ENCODE measurements at places on chromosomes 5 and 9. TPM values are rescaled to one million over a fixed set of nuclear protein-coding genes. Genes with fewer than 3 reads are reported as not detected.

- DNase-seq: no peak
These were observed 973.6 kb upstream of the WWC1 start for GRCh38 chr5:167317884-167318283.

DNA sequence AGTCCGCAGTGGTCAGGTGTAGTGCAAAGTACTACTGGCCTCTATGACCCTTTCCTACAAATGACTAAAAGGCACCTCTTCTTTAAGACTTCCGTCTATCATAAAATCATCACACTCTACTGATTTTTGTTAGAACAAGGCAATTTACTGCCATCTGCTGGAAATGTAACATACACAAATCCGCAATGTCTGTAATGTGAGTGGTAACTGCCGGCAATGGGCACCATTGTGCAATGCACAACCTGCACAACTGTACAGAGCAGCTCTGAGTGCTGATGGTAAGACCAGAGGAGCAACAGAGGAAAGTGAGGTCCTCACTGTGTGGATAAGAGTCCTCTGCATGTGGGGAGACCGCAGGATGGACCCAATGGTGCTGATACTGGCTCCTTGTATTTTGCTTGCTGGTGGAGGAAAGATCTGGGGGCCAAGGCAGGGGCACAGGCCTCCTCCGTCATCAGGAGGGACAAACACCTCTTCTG lies 103.7 kb downstream of the ATPSCKMT start:
- no peak for DNase-seq

DNA sequence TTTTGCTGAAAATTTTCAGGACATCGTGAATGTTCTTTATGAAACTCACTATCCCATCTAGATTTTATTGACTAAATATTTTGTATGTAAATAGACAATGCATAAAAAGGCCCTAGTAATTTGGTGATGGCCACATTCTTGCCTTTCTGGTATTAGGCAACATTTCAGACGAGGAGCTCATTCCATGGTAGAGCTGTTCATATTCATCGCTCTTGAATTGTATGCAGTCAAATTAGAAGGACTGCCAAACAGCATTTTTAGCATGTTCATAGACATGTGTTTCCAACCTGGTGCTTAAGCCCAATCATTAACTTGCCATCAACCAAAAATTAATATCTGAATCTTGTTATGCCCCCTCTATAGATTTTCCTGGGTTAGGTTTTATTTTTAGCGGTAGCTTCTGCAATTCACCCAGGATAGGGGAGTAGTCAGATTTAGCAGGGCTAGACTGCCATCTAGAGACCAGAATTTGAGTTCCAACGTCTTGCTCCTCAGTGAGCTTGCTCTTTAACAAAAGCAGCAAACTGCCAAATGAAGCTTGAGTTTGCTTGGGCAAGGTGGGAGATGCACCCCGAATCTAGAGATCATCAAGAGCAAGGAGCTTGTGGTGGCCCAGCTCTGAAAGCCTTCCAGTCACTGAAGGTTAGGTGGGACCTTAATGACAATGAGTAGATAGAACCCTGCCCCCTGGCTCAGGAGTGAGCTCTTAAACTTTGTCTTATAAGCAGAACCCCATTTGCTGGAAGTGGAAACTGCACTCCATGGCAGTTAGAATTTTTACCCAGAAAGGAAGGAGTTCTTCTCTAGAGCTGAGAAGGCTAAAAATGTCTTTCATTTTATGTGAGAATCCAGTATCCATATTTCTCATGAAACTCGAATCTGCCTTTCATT lies 456.2 kb downstream of the RASEF start:
- DNase-seq: no peak

DNA sequence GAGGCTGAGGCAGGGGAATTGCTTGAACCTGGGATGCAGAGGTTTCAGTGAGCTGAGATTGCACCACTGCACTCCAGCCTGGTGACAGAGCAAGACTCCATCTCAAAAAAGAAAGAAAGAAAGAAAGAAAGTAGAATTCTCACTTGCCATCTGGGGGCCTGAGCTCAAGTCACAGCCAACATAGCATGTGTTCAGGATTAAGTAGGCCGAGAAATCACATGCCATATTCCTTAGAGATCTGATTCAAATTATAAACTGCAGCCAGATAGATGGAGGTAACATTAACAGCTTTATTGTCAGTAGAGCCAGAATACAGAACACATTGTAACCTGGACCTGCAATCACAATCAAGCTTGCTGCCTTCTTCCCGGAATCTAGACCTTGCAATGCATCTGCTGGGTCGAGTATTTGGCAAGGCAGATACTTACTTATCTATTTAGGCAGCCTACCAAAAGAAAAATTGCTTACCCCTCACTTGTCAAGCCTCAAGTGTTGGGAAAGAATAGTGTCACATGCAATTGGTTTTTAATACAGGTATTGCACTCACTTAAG lies 173.7 kb downstream of the CPLANE1 start:
- DNase-seq: no peak

DNA sequence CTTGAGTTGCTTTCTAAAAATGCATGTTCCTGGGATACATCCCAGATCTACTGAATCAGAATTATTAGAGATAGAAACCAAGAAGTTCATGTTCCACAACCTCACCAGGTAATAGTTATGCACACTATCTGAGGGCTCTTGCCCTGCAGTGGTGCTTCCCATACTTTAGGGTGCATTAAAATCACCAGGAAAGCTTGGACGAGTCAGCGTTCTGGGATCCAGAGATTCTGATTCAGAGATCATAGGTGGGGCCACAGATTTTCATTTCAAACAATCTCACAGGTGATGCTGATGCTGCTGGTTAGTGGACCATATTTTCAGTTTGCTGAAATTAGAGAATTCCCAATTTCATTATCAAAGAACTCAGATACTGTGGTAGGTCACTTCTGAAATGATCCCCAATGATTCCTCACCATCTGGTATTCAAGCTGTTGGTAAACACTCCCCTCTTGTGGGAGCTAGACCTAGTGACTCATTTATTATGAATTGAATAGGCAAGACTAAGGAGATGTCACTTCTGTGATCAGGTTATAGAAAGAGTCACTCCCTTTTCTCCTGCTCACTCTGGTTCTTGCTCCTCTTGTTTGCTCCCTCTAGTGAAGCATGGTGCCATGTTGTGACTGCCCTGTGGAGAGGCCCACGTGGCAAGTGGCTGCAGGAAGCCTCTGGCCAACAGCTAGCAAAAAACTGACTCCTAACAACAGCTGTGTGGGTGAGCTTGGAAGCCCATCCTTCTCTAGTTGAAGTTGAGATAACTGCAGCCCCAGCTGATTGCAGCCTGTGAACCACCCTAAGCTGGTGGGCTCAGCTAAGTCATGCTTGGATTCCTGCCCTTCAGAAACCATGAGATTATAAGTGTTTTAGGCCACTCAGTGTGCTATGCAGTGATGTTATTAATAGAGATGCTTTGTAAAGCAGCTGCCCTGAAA lies 59.8 kb downstream of the SH3TC2 start:
- DNase-seq: no peak

- peak; percentile 22 for DNase-seq
These were observed at the start of gene SLC25A48 for GRCh38 chr5:135834639-135835529. SLC25A48 (plus strand) TSS chr5:135834663; CDS start chr5:135834848, 185 bp downstream.

DNA sequence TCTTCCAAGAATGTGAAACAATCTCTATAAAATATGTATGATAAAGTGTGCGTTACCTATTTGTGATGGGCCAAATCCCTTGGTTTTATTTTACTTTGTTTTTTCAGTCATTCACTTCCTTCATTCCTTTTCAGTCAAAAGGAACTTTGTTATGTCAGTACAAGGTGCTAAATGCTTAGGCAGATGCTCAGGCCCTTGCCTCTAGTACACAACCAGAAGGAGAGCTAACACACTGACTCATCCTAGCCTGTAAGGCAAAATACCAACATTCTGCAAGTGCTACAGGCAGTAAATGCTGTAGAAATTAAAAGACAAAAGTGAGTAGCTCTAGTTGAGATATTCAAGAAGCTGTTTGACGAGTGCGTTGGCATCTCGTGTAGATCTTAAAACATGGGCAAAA lies 49.4 kb downstream of the TRPM6 start:
- no peak for DNase-seq

GRCh38 chr5:73564675-73565074 lies 764 bp downstream of the ANKRA2 start:
- no peak for DNase-seq

GRCh38 chr9:136187683-136188586 lies 17.0 kb downstream of the LHX3 start:
- no peak for DNase-seq

GRCh38 chr5:146076028-146076427 lies 29.3 kb downstream of the PLAC8L1 start:
- DNase-seq: no peak

DNA sequence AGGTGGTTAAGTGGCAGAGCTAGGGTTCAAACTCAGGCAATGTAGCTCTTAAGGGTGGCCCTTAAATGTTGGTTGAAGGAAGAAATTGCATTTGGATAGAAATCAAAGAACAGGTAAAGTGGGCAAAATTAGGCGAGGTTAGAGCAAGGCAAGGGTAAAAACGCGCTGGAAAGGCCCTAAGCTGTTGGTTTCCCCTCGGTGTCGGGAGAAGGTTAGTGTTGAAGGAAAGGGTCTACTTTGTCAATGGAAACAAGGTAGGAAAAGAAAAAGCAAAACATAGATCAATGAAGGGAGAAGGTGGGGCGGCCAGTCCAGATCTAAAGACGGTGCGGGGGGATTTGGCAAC lies 431 bp downstream of the FASTKD3 start:
- DNase-seq: no peak

- DNase-seq: no peak
These were observed 58.3 kb downstream of the SPOCK1 start for GRCh38 chr5:137440795-137441194.

GRCh38 chr5:55467862-55468551 lies 66.8 kb downstream of the PLPP1 start:
- no peak for DNase-seq

GRCh38 chr5:17056141-17056631 lies 120.1 kb upstream of the MYO10 start:
- no peak for DNase-seq

- no peak for DNase-seq
These were observed 1.9 kb downstream of the FBXO10 start for GRCh38 chr9:37574241-37574721.

GRCh38 chr5:11157132-11157531 lies 396.1 kb upstream of the DAP start:
- DNase-seq: no peak

DNA sequence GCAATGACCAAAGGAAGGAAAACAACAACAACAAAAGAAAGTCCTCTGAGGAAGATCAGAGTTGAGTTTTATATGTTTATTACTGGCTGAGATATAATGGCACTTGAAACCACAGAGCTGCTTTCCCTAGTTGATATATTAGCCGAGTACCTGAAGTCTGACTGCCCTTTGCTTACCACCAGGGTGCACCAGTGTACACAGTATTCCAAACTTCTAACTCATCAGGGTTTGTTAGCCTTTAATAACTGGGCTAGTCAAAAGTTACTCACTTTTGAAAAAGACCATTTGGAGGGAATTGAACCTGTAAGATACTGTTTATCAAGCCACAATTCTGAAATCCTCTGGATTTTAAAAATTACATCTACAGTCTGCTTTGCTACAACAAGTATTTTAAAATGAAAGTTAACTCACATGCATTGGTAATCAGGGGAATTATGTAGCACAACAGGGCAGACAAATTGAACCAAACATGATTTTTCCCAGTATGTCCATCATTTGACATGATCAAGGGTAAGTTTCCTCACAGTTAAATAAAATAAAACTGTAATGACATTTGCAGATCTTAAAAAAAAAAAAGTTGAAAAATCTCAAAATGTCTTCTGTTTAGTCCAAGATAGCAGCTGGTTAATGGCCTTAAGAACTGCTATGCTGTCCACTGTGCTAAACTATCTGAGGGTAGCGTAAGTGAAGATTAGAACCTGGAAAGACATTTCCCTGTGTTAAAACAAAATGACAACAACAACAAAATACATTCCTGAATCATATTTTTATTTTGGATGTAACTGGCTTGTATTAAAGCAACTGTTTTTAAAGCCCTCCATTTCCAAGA lies 57.3 kb upstream of the C6 start:
- DNase-seq: no peak

- DNase-seq: no peak
These were observed 87.9 kb upstream of the NEURL1B start for GRCh38 chr5:172553167-172553566.

DNA sequence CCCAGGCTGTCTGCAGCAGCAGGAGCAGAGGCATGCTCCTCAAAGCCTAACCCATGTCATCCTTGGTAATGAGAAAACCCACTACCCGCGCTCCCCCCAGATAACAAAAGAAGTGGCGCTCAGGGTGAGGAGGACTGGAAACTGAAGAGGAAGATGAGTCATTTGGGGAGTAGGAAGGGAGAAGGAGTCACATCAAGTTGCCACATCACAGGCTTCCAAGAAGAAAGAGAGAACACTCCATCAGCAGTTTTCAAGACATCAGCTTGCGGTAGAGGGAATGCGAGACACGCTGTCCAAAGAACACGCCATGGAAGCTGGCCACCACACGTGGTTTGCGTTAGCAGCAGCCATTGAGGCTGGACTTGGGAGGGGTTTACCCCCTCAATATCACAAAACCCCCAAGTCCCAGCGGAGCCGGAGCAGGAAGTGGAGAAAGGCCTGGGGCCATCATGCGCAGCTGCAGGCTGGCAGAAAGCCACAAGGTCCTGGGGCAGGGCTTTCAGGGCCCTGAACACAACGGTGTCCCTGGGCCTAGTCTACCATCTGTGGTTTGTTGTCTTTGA lies 41.5 kb downstream of the SH3PXD2B start:
- no peak for DNase-seq

DNA sequence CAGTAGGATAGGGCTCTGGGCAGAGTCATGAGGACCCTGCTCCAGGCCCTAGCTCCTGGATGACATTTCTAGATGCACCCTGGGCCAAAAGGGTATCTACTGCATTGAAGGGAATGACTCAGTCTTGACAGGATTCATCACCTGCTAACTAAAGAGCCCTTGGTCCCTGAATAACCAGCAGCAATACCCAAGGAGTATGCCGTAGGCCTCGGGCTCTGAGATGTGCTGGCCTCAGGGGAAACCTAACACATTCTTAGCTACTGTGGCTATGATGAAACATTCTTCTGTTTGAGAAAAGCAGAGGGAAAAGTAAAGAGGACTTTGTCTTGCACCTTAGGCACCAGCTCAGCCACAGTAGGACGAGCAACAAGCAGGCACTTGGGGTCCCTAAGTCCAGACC lies 89.5 kb upstream of the SLC1A1 start:
- DNase-seq: no peak

- DNase-seq: no peak
These were observed 20.2 kb downstream of the SIL1 start for GRCh38 chr5:139177809-139178588.

DNA sequence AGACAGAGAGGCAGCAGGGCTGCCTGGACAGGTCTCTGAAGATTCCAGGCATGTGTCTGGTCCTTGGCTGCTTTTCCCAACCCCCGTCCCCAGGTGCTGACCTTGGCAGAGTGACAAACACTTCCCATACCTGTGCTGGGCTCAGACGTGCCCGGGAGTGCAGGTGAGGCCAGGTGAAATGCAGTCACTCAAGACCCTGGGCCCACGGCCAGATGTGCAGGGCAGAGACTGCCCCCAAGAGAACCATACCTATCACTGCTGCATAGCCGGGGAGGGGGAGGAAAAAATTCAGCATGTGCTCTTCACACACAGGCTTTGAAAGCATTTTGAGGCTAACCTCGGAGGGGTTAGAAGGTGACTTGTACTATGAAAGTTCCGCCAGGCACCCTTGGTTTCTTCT lies 22.6 kb downstream of the CCNJL start:
- no peak for DNase-seq

GRCh38 chr5:141135030-141135717 lies at the start of gene PCDHB5:
PCDHB5 (plus strand) TSS chr5:141135206; CDS start chr5:141135435, 229 bp downstream.
- no peak for DNase-seq

The GNA14 gene
- total RNA-seq: 0.09 TPM

The GNAQ gene
- total RNA-seq: 34.3 TPM

The PCDHGB7 gene
- 0.23 TPM for total RNA-seq

The LCN9 gene
- not detected for total RNA-seq

The SLC6A7 gene
- not detected for total RNA-seq

The SLC27A6 gene
- total RNA-seq: not detected

The ZBTB26 gene
- 8.2 TPM for total RNA-seq

The STXBP1 gene
- 44.5 TPM for total RNA-seq
